ENCODE measurements at places on chromosomes 5 and 9.
A peak's percentile ranks its signal among the peaks of the same experiment; 100 is the strongest.

DNA sequence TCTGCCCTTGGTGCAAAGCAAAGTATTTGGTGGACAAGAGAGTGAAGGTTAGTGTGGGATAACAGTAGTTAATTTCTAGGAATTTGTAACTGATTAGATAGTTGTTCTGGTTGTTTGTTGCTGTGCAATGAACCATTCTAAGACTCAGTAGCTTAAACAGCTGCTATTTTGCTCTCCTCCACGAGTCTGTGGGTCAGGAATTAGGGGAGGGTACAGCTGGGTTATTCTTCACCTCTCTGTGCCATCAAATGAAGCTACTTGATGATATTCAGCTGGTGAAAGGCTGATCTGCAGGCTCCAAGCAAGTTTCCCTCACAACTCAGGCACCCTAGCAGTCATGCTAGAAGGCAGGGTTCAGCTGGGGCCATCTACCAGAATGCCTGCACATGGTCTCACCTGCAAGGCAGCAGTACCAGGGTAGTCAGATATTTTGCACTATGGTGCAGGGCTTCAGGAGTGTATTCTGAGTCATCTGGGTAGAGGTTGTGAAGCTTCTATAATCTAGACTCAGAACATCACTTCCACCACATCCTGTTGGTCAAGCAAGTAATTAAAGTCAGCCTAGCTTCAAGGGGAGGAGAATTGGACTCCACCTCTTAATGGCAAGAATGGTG, 159.5 kb upstream of the SLC28A3 start:
- DNase-seq = no peak

GRCh38 chr5:313265-313664, 8.2 kb upstream of the AHRR start:
- no peak for DNase-seq

GRCh38 chr5:163105456-163105855, 331.9 kb upstream of the CCNG1 start:
- no peak for DNase-seq

DNA sequence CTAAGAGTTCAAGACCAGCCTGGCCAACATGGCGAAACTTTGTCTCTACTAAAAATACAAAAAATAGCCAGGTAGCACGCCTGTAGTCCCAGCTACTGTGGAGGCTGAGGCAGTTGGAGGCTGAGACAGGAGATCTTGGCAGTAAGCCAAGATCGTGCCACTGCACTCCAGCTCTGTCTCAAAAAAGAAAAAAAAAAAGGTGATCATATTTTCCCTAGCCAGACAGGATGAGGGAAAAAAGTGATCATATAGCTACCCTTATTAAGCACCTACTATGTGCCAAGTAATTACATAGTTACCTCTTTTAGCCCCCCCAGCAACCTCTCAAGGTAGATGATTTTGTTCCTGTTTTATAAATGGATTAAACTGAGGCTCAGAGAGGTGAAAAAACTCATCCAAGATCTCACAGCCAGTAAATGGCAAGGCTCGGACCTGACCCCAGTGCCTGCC, 18.1 kb upstream of the RPL26L1 start:
- no peak for DNase-seq

DNA sequence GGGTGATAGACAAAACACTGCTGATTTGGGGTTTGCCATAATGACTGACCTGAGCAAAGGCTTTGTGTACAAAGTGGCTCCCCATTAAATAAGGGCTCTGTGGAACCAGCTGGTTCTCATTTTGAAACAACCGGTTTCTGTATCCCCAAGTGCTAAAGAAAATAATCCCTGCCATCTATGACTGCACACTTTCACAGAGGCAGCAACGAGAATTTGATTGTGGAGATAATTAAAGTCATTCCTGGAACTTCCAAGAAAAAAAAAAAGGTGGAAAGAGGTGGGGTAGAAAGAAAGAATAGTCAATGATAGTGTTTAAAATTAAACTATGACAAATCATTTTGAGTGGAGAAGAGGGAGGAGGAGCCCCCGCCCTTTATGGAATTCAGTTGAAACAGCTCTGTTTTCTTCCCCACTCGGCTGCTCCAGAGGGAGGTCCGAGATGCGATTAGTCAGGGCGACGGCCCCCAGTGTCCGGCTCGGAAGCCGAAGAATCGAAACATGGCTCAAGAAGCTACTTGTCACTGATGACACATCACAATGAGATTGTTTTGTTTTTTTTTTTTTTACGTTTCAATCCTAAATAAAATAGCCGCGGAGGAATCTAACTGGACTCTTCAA, 38.4 kb downstream of the EBF1 start:
- DNase-seq = no peak

DNA sequence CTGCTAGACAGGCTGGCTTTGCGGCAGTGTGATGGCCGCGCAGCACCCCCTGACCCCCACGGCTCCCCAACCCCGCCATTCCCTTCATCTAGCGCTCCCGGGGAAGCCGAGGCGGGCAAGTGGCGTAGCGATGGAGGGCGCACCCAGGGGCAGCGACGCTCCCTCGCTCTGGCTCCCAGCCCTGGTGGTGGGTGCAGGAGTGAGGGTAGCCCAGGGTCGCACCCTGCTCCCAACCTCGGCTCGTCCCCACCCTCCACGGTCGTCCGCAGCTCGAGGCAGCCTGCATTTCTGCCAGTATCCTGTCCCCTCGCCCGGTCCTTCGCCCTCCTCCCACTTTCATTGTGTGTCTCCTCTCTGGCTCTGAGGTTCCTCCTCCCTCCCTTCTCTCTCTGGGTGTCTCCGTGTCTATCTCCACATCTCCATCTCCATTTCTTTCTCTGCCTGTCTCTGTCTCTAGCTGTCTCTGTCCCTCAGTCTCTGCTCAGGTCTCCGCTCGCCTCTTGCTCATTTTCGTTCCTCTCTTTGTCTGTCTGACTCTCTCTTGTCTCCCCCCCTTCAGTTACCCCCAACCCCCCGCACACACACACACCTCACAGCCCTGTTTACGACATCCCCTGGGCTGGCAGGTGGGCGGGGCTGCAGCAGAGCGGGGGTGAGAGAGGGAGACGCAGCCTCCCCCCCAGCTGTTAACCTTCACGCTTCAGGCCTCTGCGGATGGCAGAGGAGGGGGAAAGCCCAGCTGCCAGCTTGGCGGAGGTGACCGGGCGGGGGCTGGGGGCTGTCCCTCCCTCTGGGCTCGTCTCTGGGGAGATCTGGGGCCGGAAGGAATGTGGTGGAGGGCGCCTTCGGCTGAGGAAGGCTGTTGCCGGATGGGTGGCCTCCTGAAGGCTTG, 48.7 kb upstream of the PSD2 start:
- peak; percentile 49 for DNase-seq

- DNase-seq = no peak
Observed at GRCh38 chr9:79154806-79155205, 417.0 kb upstream of the TLE4 start.

- DNase-seq = no peak
Observed at GRCh38 chr9:17017931-17018491, 116.8 kb upstream of the CNTLN start.
